ENCODE measurements at places on chromosomes 12 and 14.

DNA sequence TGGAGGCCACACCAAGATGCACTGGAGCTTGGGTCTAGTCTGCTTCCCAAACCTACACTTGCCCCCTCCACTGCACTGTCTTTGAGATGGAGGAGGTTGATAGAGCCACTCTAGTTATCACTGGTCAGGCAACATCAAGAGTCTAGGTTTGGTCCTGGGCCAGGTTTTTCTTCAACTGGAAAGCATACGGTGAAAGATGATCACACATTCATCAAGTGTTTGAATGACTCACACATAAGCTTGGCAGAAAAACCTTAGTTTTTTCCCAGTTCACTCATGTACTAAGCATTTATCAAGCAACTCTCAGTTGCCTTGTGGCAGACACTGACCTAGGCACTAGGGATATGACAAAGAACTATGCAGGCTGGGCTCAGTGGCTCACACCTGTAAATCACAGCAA lies 84.5 kb downstream of the PLEKHG3 start:
- DNase-seq, result no peak

- DNase-seq, result no peak
Observed at GRCh38 chr14:68977180-68977717, 1.9 kb downstream of the ACTN1 start.

GRCh38 chr12:79086541-79087296 lies 222.1 kb downstream of the SYT1 start:
- DNase-seq, result no peak

- peak; percentile 49 for DNase-seq
Observed at GRCh38 chr14:75277008-75277814, 1.4 kb upstream of the FOS start.

DNA sequence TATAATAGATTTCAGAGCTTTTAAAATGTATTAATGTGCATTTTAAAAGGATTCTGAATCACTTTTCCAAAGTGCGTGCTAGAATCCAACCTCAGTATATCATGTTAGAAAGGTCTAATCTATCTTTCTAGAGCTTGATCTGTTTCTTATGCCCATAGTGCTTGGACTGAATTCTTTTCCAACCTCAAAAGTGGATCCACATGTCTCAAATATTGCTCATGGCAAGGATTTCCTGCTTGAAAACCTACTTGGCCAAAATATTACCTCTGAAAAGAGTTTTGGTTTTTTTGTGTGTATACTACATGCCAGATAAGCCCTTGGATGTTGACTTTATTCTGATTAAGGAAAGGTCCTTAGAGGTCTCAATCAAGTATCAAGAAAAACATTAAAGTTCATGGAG lies 16.9 kb upstream of the SLC6A15 start:
- no peak for DNase-seq

- DNase-seq, result no peak
Observed at GRCh38 chr12:103751171-103751570, 89.9 kb downstream of the NT5DC3 start.

DNA sequence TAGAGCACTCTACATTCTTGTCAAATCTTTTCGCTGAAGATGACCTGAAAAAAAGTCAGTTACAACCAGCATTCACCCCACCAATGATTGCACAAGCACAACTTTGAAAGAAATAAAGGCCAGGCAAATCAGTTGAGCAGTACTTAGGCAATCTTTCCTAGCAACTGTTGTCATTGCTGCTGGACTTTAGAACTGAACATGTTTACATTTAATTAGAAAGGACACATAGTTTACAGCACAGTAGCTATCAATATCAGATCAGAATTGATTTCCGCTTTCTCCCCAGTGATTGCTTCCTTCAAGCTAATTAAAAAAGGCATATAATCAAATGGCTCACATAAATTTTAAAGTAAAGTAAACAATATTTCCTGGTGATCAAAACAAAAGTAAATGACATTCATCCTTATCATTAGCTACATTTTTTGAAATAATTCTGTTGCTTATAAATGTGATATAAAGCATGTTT lies 128.4 kb downstream of the FOXA1 start:
- DNase-seq, result no peak

DNA sequence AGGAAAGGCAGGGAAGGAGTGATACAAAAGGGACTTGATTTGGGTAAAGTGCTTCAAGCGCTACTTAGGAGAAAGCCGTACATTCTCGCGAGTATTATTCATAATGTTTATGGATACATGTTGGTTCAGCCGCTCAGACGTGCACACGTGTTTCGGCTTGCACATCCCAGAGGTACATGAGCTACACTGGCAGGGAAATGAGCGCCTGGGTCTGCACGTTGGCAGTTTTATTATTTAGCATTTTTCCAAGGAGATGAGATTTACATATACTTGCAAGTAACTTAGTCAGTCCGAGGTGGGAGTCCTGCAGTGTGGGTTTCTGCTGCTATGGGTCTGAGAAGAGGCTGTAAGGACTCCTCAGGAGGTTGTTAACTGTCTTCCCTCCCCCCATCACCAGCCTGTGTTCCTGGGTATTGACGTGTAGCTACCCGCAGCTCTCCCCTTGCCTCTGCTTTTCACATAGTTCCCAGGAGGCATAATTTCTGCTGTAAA lies 1.5 kb downstream of the PRKCH start:
- DNase-seq, result no peak

All from stimulated activated CD8-positive, alpha-beta memory T cell treated with anti-CD3 and anti-CD28 coated beads, Interleukin-4, amount 100 ng/mL, for 4 hours (primary cell).